Motor neuron (in vitro differentiated cells): ENCODE measurements at places on chromosomes 7 and 10.

DNA sequence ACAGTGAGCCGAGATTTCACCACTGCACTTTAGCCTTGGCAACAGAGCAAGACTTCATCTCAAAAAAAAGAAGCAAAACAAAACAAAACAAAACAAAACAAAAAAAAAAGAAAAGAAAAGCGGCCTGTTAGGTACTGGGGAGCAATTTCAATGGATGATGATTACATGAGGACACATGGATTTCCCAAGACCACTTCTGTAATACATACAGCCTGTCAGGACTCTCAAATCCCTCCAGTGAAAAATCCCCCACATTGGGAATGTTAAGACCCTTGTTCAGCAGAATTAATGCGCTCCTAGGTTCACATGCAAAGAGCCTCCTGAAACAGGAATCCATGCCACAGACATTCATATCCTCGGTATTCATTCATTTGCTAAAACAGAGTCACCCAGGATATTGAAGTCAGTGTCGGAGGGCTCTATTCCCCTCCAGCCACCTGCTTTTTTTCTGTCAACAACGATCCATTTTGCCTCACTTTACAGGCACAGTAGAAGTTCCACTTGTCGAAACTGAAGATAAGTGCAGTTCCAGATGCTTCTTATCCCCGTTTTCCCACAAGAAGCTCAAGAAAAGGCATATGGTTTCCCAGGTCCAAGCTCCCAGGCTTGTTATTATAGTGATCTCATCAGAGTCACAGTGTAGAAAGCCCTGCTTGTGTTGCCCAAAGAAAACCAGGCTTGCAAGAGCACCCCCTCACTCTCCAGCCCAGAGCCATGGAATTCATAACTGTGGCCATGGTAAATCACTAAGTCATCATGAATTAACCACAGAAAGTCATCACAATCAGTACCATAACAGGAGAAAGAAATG is 20.2 kb downstream of the SLC16A12 start:
- ATAC-seq: peak; percentile 35

GRCh38 chr7:157399086-157399687 is 62.4 kb downstream of the DNAJB6 start:
- no peak for ATAC-seq

GRCh38 chr7:2010551-2011265 is 222.0 kb downstream of the MAD1L1 start:
- ATAC-seq: no peak

DNA sequence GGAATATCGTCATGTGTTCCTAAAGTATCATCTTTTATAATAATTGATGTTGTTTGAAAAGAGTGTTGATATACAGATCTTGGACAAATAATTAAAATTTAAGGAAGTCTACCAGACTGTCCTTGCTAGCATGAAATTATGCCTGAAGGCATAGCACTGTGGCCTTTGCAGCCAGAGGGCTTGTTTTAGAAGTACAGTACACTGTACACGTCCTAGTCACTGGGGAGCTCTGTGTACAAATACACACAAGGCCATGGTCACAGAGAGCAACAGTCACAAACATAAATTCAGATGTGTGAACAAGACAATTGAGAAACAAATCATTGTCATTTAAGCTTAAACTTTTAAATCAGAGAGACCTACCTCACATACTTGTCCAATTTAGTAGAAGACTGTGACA is 133.0 kb downstream of the KIAA1217 start:
- no peak for ATAC-seq

GRCh38 chr10:664301-664700 is 25.2 kb downstream of the DIP2C start:
- ATAC-seq: no peak

- peak; percentile 79 for ATAC-seq
Measured at GRCh38 chr7:142762104-142762503, 8.7 kb upstream of the PRSS2 start.

- ATAC-seq: no peak
Measured at GRCh38 chr7:69885431-69885830, 287.2 kb downstream of the AUTS2 start.
